ENCODE measurements at places on chromosomes 12 and 14.

- DNase-seq, result no peak
Observed at GRCh38 chr14:84006643-84007155, 1523.2 kb upstream of the FLRT2 start.

- DNase-seq, result no peak
Observed at GRCh38 chr12:94186278-94187241, 38.2 kb downstream of the PLXNC1 start.

GRCh38 chr14:100104006-100104352, 38.8 kb downstream of the EVL start:
- DNase-seq, result no peak

DNA sequence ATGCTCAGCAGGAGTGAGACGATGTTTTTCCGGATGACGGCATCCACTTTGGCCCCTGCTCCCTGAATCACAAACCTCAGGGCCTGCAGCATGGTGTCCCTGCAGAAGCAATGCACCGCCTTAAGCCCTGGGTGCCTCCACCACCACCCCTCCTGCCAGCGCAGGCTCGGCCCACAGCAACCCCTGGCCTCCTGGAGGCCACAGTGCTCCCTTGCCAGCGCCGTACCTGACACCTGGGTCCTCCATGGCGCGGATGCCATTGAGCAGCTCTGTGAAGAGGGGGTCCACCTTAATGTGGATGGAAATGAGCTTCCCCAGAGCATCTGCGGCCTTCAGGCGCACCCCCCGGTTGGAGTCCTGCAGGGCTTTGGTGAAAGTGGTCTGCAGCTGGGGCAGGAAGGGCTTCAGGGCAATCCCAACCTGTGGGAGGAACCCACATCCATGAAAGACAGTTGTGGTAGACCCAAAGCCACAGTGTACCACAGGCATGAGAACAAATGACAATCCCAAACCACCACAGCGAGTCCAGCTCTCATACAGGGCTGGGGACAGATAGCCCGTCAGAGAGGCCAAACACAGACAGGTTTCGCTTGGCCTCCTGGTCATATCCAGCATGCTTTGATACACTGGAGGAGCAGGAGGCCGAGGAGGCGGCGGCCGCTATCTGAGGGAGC, 17.9 kb upstream of the RAB35 start:
- peak; percentile 29 for DNase-seq

DNA sequence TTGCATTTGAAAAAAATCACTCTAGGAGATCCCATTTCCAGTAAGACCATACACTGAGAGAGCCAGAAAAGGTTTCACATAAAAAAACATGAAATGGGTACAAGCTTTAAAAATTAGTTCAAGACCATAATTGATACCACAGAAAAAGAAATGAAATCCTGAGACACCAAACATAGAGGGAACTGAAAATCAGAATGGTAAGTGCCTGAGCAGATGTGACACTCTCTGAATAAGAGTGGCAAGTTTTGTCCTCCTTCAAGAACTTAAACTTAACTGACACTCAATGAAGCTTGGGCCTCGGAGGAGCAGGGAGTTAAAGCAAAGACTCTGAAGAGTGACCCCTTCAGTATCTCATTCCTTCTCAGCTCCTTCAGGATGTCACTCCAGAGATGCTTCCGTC, 23.2 kb upstream of the PTGDR start:
- DNase-seq, result no peak

- no peak for DNase-seq
Observed at GRCh38 chr12:24902511-24903328, 46.2 kb downstream of the BCAT1 start.

DNA sequence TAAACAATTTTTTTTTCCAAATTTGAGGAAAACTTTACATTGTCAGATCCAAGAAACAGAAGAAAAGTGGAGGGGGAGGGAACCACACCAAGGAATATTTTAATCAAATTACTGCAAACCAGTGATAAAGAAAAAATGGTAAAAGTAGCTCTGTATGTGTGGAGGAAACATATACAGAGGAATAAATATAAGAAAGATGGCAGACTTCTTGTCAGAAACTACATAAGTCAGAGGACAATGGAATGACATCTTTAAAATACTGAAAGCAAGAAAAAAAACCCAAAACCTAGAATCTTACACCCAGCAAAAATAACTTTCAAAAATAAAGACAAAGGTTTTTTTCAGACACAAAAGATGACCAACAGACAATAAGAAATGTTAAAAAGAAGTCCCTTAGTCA, 10.2 kb upstream of the LLPH start:
- DNase-seq, result peak; percentile 45

DNA sequence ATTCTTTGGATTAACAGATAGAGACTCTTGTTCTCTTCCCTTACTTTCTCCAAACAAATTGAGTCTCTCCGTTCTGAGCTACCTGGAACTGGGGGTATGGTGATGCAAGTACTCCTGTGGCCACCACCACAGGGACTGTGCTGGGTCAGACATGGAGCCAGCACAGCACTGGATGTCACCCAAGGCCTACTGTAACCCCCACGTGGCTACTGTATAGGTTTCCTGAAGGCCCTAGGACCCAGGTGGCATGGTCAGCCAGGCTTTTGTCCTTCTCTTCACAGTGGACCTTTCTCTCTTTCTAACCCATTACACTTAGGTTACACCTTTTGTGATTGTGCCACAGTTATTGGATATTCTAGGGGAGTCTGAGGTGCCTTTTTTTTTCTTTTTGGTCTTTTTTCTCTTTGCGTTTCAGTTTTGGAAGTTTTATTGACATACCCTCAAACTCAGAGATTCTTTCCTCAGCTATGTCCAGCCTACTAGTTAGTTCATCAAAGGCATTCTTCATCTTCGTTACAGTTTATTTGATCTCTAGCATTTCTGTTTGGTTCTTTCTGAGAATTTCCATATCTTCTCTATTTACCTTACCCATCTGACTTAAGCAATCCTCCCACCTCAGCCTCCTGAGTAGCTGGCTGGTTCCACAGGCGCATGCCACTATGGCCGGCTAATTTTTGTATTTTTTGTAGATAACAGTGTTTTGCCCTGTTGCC, 6.0 kb upstream of the KLHDC2 start:
- DNase-seq, result no peak

- no peak for DNase-seq
Observed at GRCh38 chr14:30698463-30698862, 76.3 kb downstream of the SCFD1 start.

- DNase-seq, result no peak
Observed at GRCh38 chr14:81436296-81437138, 36.4 kb upstream of the STON2 start.

DNA sequence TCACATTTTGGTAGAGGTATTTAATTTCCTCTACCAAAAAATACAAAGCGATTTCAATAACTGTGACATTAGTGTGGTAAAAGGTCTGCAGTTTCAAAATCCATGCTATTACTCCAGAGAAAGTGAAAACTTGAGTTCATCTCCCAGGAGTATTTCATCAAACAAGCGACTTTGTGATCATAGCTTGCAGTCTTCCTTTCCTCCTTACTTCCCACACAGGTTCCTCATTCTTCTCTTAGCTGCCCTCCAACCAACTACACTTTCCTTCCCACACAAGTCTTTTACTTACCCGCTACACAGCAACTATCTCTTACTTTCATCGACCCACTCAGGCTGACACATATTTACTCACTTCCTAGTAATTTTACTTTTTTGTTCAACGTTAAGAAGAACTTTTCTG, 413.4 kb upstream of the USP15 start:
- peak; percentile 10 for DNase-seq

DNA sequence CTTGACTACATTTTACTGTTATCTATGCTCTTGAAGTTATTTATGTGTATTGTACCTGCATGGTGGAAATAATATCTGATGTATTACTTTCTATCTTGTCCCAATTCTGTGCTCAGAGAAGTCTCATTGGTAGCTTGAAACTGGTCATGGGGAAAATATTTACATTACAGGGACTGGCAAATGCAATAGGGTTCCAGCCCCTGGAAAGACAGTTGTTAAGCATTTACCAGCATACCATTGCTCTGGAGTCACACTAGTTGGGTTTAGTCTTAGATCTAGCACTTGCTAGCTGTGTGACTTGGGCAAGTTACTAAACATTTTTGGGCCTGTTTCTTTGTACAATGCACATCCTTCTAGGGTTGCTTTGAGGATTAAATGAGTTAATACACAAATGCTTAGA, 86.3 kb upstream of the NRXN3 start:
- DNase-seq, result no peak

DNA sequence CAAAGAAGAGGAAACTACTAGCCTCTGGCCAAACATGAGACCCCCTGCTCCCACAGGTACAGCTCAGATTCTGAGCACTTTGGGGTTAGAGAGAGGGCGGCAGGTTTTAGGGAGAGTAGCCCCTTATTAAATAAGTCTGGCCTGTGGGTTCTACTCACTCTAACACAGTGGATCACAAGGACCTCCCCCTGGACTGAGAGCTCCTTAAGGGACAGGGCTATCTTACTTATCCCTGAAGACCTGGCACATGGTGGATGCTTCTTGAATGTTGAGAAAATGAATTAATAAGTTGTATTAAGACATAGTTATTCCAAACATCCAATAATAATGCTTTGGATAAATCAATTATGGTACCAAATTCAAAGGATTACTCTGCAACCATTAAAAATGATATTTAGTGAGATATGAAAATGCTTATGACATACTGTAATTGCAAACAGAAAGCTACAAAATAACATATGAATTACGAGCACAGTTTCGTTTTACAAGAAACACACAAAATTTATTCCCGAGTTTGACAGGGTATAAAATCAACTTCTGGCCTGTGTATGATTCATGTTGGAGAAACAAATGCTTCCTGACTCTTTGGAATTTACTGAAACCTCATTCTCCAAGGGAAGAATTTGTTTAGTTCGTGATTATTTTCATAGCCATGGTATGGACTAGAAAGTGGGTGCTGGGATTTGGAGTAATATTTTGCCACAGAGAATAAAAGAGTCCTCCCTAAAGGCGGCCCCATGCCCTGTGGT, 59.3 kb upstream of the BDKRB2 start:
- DNase-seq, result no peak

DNA sequence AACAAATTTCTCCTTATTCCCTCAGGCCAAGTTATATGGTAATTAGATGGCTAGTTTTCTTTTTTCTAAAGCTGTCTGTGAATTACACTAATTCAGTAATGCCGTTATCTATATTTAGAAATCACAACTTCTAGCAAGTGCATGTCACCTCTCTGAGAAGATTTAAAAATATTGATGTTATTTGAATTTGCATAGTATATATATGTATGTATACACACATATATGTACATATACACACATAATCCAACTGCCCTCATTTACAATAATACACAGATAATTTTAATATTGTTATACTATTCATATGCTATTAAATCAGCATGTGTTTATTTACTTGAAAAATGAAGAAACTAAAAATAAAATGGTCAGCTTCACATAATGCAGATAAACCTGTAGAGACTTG, 563.9 kb downstream of the SLC16A7 start:
- no peak for DNase-seq

- DNase-seq, result no peak
Observed at GRCh38 chr14:70704960-70705359, 63.2 kb downstream of the TTC9 start.
